ENCODE measurements at places on chromosomes 12 and 14.

- no peak for DNase-seq
Measured at GRCh38 chr14:105878554-105878953, 352.2 kb downstream of the TMEM121 start.

- DNase-seq = no peak
Measured at GRCh38 chr14:99025418-99025817, 246.6 kb downstream of the BCL11B start.

- no peak for DNase-seq
Measured at GRCh38 chr12:69500631-69501030, 30.4 kb downstream of the FRS2 start.

DNA sequence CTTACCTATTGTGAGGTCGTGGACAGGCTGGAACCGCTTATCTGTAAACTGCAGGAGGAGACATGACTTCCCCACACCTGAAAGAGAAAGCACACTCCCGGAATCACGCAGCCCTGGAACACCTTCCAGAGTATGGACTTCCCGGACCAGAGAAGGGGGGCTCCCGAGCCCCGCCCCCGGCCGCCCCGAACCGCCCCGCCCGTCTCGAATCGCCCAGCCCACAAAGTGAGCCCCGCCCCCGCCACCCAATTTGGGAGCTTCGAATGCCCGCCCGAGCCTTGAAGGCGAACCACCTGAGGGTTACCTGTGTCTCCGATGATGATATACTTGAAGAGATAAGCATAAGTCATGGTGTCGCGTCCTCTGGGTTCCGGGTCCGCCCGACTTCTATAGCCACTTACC lies 235 bp downstream of the RAB2B start:
- DNase-seq = no peak

GRCh38 chr12:86613311-86613710 lies 357.1 kb upstream of the MGAT4C start:
- DNase-seq = no peak

DNA sequence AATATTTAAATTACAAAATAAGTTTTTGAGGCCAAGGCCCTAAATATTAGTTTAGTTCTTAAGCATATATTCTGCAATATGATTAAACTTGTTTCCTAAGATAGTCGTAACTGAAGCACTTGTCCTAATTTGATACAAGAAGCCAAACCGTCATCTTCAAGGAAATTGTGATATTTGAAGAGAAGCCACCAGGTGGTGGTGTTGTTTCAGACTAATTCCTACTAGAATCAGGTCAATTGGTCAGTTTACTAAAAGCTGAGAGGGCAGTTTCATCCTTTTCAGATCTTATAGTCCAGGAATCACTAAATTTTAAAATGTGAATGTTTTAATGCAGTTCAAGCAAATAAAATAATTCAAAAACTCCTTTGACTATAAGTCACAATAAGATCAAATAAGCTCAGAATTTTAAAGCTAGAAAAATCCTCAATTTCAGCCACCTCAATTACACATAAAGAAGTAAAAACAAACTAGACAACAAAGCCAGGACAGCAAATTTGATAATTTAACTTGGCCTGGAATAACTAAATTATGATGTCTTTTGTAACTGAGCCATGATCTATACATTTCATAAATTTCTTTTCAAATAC lies 7.1 kb upstream of the ARL1 start:
- peak; percentile 13 for DNase-seq

- no peak for DNase-seq
Measured at GRCh38 chr12:6120796-6121473, 3.5 kb downstream of the VWF start.

GRCh38 chr14:62077676-62078261 lies 315.5 kb downstream of the SNAPC1 start:
- no peak for DNase-seq

GRCh38 chr12:57372233-57372632 lies 58.6 kb downstream of the R3HDM2 start:
- DNase-seq = no peak

GRCh38 chr12:132955094-132956010 lies 754 bp downstream of the ZNF605 start:
- peak; percentile 14 for DNase-seq

DNA sequence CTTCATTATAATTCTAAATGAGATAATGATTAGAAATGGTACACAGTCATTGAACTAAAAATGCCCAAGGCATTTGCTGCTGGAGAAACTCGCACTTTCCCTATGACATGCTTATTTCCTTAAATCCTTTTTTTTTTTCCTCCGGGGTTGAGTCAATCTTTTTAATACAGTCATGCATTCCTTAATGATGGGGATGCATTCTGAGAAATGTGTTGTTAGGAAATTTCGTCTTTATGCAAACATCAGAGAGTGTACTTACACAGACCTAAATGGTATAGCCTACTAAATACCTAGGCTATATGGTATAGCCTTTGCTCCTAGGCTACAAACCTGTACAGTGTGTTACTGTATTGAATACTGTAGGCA lies 29.8 kb upstream of the DACT1 start:
- no peak for DNase-seq
